ENCODE measurements at places on chromosomes 7 and 10.
A peak's percentile ranks its signal among the peaks of the same experiment; 100 is the strongest.

- no peak for DNase-seq
These were observed 155.1 kb upstream of the FZD8 start for GRCh38 chr10:35797187-35797586.

GRCh38 chr10:132649651-132650360 lies 112.2 kb downstream of the INPP5A start:
- no peak for DNase-seq

DNA sequence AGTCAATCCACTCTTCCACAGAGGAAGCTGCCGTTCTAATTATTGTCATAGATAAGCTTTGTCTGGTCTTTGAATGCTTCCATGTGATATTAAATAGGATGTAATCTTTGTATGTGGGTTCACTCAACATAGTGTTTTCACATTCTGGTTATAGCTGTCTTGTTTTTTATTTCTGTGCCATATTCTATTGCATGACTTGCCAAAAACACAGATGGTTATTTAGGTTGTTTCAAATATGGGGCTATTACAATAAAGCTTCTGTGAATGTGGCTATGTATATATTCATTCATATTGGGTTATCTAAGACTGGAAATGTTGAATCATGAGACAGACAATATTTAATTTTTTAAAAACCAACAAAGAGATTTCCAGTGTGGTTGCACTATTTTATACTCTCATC lies 1109.3 kb upstream of the LRRTM3 start:
- DNase-seq, result no peak

GRCh38 chr10:63214571-63214970 lies 81.4 kb downstream of the NRBF2 start:
- no peak for DNase-seq

DNA sequence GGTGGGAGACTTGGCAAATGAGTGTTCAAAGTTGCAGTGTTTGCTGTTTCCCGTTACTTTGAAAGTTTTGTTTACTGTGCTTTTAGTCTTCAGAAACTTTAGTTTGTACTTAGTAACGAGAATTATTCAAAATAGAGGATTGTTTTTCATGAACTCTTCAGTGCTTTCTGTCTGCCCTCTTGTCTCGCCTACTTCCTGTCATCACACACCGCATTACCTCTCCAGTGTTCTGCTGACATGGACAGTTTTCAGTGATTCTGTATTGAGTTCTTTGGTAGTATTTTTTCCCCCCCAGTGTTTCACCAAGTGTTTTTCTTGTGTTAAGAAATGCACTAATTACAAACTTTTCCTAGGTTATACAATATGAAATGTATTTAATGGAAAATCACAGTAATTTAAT lies 207.0 kb downstream of the MLLT10 start:
- DNase-seq, result no peak

DNA sequence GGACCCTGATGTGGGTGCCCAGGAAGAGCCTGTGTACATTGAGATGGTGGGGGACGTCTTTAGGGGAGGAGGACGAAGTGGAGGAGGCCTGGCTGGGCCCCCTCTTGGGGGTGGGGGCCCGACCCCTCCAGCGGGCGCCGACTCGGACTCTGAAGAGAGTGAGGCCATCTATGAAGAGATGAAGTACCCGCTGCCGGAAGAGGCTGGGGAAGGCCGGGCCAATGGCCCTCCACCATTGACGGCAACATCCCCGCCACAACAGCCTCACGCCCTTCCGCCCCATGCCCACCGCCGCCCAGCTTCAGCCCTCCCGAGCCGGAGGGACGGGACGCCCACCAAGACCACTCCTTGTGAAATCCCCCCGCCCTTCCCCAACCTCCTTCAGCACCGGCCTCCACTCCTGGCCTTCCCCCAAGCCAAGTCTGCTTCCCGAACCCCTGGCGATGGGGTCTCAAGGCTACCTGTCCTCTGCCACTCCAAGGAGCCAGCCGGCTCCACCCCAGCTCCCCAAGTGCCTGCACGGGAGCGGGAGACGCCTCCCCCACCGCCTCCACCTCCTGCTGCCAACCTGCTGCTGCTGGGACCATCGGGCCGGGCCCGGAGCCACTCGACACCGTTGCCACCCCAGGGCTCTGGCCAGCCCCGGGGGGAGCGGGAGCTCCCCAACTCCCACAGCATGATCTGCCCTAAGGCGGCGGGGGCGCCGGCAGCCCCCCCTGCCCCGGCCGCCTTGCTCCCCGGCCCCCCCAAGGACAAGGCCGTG lies 4.8 kb downstream of the NYAP1 start:
- DNase-seq, result no peak

DNA sequence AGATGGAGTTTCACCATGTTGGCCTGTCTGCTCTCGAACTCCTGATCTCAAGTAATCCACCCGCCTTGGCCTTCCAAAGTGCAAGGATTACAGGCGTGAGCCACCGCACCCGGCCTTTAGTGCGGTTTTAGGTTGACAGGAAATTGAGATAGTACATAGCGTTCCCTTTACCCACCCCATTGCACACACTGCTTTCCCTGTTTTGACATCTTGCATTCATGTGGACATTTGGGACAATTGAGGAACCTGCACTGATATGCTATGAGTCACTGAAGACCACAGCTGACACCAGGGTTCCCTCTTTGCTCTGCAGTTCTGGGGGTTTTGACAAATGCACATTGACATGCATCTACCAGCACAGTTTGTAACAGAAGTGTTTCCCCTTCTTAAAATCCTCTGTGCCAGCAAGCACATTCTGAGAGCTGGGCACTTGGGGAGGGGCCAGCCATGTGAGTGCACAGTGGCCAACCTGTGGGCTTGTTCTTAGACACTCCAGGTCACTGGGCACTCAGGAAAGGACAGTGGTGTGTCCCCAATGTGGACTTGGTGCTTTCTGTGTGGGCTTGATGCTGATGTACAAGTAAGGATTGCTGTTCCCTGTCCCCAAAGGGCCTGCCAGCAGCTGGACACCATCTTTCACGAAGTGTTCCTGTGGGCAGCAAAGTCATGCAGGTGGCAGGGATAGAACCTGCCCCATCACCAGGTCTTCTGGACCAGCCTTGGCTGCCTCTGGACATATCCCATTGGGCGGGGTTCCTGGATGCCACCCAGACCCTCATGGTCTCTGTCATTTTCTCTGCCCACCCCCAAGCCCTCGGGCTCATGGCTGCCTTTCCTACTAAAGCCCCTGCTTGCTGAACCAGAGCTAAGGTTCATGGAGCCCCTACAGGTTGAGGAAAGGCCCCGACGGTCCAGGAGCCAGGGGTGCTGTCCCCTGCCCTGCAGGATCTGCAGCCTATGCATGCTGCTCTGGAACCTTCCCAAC lies 579.8 kb downstream of the GLRX3 start:
- no peak for DNase-seq

DNA sequence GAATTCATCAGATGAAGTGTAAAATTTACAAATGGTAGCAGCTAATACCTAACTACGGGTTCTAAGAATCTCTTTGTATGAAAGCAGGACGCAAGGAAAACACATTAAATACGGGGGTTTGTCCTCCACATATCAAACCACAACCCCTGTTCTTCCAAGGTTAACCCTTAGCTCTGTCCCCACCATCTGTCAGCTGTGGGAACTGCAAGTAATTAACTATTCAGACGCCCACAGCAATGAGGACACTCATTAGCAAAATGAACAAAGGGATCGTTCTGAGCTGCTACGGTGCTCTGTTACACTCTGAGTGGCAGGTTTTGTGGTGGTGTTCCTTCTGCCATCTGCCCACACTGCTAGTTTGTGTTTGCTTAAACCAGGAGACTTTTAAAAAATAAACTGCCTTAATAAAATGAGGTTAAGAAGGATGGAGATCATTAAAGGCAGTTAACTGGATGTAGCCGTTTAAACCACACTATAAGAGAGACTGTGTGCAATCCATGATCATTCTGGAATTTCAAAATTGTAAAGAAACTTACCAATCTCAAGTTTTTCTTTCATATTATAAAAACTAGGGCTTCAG lies 51.4 kb downstream of the C10orf67 start:
- DNase-seq, result peak; percentile 40

DNA sequence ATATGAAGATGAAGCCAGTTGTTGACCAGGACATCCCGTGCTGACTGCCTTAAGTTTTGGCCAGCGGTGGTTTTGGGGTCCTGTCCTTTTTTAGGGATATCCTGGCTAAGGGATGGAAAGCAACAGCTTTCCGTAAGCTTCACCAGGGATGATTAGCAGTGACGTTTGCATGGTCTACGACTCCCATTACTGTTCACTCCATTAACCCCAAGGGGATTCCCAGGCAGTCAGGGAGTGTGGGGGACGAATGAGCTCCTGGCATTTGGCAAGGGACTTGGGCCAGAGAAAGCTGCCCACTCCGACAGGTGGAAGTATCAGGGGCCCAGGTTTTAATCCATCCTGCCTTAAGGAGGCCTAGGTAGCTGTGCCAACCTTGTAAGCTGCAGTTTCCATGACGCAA lies 66.8 kb downstream of the ITGB1 start:
- no peak for DNase-seq

DNA sequence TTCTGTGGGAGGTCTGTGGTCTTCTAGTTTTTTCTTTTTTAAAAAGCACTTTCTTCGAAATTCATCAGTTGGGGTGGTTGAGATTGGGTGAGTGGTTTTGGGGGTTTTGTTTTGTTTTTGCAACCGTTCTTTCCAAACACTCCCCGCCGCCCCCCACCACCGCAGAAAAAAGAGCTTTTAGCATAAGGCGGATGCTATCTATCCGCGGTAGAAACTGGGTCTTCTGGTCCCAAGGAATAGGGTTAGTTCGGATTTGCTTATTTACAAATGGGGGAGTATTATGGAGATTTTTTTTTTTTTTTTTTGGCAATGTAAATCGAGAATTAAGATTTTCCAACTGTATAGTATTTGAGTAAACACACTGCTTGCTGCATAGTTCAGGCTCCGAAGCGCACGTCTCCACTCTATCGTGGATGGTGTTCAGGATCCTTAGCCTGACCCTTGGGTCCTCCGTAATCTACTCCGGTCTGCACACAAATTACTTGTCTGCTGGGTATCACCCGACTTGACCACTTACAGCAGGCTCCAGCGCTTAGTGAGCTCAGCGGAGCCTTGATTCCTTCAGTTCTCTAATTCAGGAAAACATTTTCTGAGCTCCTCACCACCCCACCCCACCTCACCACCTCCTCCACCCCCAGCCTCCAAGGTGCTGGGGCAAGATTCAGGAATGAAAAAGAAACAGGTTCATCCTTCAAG lies 757 bp upstream of the NRCAM start:
- DNase-seq, result no peak

GRCh38 chr10:96560966-96561887 lies 25.6 kb downstream of the TM9SF3 start:
- DNase-seq, result no peak

DNA sequence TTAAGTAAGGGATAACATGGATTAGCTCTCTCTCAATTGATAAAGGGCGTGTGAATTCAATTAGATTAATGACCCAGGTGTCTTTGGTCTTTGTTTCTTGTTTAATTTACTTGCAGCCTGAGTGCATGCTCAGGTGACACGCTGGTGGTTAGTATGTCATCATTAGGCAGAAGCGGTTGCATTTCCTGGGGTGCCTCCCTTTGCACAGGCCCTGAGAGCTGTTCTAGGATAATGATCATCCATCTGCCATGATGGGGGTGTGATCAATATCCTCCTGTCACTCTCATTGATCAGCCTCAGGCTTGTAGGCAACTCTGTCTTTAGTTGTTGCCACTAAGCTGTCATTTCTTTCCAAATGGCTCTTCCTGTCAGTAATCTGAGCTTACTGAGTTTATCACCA lies 99.6 kb upstream of the NPS start:
- peak; percentile 58 for DNase-seq

DNA sequence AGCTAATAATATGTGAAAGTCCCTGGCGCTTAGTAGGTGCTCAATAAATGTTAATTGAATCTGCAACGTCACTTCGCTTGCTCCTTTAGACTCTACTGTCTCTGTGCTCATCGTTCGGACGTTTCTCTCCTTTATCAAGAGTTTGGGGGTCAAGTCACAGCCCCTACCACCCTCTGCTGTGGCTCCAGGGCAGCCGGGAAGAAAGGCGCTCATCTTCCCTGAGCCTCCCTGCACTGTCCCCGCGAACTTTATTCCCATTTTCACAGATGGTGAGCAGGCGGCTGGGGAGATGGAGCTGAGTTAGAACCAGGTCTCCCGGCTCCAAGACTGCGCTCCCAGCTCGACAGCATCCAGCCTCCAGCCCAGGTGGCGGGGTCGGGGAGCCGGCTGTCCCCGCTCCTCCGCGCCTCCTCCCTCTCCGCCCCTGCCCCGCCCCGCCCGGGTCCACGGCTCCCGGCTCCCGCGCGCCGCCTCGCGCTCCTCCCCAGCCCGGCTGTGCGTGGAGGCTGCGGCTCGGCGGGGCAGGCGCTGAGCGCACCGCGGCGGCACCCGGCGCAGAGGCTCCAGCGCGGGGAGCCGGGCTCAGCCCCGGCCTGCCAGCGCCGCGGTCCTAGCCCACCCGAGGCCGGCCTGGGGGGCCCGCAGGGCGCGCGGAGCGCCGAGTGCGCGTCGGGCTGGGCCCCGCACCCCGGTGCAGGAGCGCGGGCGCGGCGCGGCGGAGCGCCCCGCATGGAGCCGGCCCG lies at the start of gene CLEC2L:
Gene CLEC2L (plus strand): TSS at position 487 of the 743 bp plus-strand sequence. CDS start 243 bp downstream, at position 730.
- no peak for DNase-seq

DNA sequence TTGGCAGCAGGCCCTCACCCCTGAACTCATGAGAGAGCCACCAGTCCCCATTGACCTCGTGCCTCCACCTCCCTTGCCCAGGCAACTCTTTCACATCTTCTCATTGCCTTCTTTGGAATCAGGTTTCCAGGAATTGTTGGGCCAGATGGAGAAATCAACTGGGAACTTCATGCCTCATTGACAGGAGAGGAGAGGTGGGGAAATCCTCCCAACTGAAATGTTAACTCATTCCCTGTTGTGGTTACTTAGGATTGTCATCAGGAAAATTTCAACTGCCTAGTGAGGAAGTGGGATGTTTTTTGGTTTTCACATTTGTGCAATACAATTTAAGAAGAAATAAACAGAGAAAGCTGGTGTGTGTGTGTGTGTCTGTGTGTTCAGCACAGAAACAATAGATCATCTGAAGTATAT lies 106.6 kb upstream of the INHBA start:
- no peak for DNase-seq

DNA sequence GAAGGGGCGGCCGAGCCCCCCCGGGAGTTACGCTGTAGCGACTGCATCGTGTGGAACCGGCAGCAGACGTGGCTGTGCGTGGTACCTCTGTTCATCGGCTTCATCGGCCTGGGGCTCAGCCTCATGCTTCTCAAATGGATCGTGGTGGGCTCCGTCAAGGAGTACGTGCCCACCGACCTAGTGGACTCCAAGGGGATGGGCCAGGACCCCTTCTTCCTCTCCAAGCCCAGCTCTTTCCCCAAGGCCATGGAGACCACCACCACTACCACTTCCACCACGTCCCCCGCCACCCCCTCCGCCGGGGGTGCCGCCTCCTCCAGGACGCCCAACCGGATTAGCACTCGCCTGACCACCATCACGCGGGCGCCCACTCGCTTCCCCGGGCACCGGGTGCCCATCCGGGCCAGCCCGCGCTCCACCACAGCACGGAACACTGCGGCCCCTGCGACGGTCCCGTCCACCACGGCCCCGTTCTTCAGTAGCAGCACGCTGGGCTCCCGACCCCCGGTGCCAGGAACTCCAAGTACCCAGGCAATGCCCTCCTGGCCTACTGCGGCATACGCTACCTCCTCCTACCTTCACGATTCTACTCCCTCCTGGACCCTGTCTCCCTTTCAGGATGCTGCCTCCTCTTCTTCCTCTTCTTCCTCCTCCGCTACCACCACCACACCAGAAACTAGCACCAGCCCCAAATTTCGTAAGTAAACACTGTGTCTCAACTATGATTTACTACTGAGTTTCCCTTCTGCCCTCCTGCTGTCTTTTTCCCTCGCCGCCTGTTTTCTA lies 666 bp downstream of the NRG3 start:
- no peak for DNase-seq

Data from NCI-H1092 treated with DMSO at 0.1 percent for 48 hours (cell line).